ENCODE measurements at places on chromosomes 6 and 20.

- no peak for DNase-seq
Measured at GRCh38 chr20:23050076-23050838, 785 bp upstream of the THBD start.

GRCh38 chr6:34630040-34630439, 66.5 kb downstream of the ILRUN start:
- DNase-seq = peak; percentile 39

GRCh38 chr6:25007269-25007699, 71.5 kb upstream of the RIPOR2 start:
- no peak for DNase-seq

DNA sequence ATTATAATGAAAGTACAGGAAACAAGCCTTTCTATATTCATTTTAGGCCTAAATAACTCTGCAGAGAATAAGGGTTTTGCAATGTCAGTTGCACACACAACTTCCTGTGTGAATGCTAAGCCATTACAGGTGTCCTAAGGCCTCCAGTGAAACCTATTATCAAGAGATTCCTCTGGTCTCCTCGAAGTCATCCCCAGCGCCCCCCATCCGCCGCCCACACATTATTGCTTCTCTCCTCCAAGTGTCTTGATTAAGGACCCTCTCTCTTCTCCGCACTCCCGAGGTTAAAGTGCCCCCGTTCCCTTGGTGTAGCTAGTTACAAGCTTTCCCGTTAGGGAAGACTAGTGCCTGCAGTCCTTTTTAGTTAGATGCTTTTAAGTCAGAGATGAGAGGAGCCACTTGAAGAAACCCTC, 1.3 kb downstream of the HIVEP2 start:
- DNase-seq = no peak

- no peak for DNase-seq
Measured at GRCh38 chr6:36722879-36723278, 25.3 kb downstream of the RAB44 start.

- no peak for DNase-seq
Measured at GRCh38 chr6:88006557-88006956, 41.1 kb upstream of the SPACA1 start.

All from smooth muscle cell of the brain vasculature (primary cell).